Neuronal stem cell (in vitro differentiated cells): ENCODE measurements at places on chromosomes 2 and 18.

GRCh38 chr2:57450170-57450569 is 596.4 kb upstream of the VRK2 start:
- no peaks in the 10 kb centered on the region for H3K27me3 ChIP-seq
- H3K4me3 ChIP-seq = no peak overlapping the region
- H3K36me3 ChIP-seq = no peaks in the 10 kb centered on the region
- no peak overlapping the region for H3K27ac ChIP-seq
- no peaks in the 10 kb centered on the region for H3K4me1 ChIP-seq

GRCh38 chr2:46050489-46050888 is 246.7 kb upstream of the EPAS1 start:
- H3K4me1 ChIP-seq = no peaks in the 10 kb centered on the region
- no peaks in the 10 kb centered on the region for H3K27me3 ChIP-seq

DNA sequence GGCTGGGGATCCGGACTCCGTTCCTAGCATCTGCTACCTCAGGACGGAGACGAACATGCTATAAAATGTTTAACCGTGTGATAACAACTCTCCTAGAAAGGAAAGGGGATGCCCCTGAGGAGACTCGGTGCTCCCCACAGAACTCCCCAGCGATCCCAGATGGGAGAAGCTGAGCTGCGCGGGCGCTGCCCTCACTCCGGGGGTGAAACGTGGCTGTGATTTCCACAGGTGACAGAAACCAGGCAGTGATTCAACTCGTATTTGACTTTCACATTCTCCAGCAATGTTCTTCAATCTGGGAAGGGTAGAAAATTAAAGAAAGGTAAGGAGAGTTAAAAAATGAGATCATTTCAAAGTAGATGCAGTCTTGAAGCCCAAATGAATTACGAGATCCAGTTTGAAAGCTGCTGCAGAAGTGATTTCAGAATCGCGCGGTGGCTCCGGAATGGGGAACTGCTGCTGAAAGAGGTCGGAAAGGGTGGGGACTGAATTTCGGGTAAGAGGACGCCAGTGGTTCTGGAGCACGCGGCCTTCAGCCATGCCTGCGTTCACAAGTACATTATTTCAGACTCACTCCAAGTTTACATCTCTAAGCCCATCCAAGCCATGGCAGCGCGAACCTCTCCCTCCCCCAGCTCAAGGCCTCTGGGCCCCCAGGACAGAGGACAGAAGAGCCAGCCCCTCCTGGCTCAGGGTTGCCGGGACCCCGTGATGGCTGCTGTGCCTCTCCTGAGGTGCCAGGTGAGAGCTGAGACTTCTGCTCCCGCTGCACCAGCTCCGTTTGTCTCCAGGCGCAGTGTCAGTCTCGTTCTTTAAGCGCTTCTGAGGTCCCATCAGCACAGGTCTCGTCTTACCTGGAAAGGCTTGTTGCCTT is 39.5 kb downstream of the ADNP2 start:
- H3K36me3 ChIP-seq = peaks cover 76% of the 10 kb centered on the region
- peak overlapping the region; percentile 20 for H3K4me3 ChIP-seq
- no peak for DNase-seq
- peaks cover 3% of the 10 kb centered on the region for H3K4me1 ChIP-seq

DNA sequence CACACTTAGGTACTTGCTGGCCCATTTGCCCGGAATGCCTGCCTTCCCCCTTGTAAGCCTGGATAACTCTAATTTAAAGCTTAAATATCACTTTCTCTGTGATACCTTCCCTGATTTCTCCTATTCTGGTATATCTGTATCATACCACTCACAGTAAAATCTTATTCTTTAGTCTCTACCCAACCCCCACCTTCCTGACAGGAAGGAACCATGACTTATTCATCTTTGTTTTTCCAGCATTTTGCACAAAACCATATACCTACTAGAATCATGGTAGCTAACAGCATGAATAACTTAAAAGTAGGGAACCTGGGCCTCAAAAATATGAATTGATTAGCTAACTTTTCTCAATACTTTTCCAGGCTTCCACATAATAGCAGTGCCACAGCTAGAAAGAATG is 111.5 kb downstream of the GFPT1 start:
- H3K27me3 ChIP-seq = no peaks in the 10 kb centered on the region
- DNase-seq = no peak
- no peak overlapping the region for H3K27ac ChIP-seq
- no peaks in the 10 kb centered on the region for H3K4me1 ChIP-seq

- no peaks in the 10 kb centered on the region for H3K36me3 ChIP-seq
- peak within 1 kb of the TSS; percentile 96 for H3K4me3 ChIP-seq
- no peak within 1 kb of the TSS for H3K27ac ChIP-seq
- DNase-seq = peak; percentile 70
- peaks cover 6% of the 10 kb centered on the region for H3K27me3 ChIP-seq
Observed at GRCh38 chr2:69013142-69013839, at the start of gene ANTXR1. Gene ANTXR1, plus strand, starts transcription at chr2:69013179. Its CDS starts 321 bp downstream, at chr2:69013500.

GRCh38 chr18:50686409-50686808 is 126.5 kb downstream of the MAPK4 start:
- no peak for DNase-seq
- H3K27ac ChIP-seq = no peak overlapping the region
- H3K4me1 ChIP-seq = peaks cover 5% of the 10 kb centered on the region
- no peak overlapping the region for H3K4me3 ChIP-seq

DNA sequence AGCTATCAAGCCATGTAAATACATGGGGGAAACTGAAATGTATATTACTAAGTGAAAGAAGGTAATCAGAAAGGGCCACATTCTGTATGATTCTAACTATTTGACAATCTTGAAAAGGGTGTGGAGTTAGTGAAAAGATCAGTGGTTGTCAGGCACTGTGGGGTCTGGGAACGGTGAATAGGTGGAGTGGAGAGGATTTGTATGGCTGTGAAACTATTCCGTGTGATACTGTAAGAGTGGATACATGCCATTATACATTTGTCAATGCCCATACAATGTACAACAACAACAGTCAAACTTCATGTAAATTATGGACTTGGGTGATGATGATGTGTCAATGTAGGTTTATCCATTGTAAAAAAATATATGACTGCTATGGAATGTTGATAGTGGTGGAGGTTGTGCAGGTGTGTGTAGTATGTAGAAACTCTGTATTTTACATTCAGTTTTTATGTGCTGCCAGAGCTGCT is 1116.2 kb downstream of the SUCLG1 start:
- DNase-seq = no peak
- no peaks in the 10 kb centered on the region for H3K27me3 ChIP-seq
- H3K4me1 ChIP-seq = no peaks in the 10 kb centered on the region
- no peak overlapping the region for H3K4me3 ChIP-seq

- H3K36me3 ChIP-seq = no peaks in the 10 kb centered on the region
- H3K4me1 ChIP-seq = peaks cover 6% of the 10 kb centered on the region
- no peak for DNase-seq
- H3K4me3 ChIP-seq = no peak overlapping the region
- H3K27ac ChIP-seq = no peak overlapping the region
Observed at GRCh38 chr2:12094134-12094533, 347.7 kb downstream of the LPIN1 start.
